CD4-positive, alpha-beta T cell treated with Interleukin-4 for 1 hour (primary cell): ENCODE measurements at places on chromosomes 1 and 21.

- no peak for DNase-seq
Observed at GRCh38 chr21:26967062-26967913, at the start of gene ADAMTS5. TSS of gene ADAMTS5 (minus strand) at chr21:26967088. CDS start at chr21:26966391, 697 bp downstream.

DNA sequence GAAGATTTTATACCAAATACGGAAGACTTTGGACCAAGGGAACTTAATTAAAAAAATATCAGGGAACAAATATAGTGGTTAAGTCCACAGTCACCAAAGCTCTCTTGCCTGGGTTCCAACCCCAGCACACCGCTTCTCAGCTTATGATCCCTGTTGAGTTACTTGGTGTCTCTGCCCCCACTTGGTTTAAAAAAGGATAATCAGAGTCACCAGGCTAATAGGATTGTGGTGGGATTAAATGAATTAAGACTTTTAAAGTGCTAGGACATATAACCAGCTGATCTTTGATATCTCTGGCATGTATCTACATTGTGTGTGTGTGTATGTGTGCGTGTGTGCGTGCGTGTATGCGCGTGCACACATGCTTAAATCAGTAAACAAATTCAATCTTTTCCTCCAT is 474.7 kb upstream of the DAB1 start:
- no peak for DNase-seq

DNA sequence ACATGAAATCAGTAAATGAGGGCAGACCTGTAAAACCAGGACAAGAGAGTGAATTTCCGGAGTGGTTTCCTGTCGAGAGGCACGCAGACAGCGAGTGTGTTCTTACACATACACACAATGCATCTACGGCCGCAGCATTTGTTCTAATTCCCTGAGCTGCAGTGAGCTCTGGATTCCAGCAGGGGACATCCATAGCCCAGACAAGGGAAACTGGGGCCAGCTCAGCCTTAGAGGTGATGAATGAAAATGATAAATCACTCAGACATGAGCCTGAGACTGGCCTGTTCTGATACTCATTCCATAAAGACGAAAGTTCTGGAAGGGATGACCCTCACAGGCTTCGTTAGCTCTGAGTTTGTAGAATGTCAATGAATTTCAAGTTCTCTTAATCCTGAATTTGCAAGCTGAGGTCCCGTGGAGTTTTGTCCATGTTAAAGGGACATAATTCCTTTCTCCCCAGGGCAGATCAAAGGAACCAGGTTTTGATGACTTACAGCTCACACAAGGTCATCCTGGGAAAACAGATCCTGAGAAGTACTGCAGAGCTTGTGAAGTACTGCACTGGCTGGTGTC is 207.9 kb upstream of the C1orf87 start:
- peak; percentile 1 for DNase-seq

DNA sequence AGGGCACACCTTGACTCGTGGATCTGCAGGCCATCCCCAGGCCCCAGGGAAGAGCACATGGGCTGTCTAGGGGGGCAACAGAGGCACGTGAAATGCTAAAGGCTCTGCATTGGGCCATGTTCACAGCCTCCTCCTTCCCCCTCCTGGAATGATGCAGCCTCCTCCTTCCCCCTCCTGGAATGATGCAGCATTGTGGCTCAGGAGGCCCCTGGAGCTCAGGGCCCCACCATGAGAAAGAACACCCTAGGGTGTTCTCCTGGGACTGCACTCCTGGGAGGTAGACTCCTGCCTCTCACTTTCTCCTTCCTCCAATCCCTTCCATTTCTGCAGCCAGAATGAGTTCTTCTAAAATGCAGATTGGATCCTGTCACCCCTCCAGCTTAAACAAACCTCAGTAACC is 1.5 kb upstream of the IGFN1 start:
- DNase-seq, result no peak

DNA sequence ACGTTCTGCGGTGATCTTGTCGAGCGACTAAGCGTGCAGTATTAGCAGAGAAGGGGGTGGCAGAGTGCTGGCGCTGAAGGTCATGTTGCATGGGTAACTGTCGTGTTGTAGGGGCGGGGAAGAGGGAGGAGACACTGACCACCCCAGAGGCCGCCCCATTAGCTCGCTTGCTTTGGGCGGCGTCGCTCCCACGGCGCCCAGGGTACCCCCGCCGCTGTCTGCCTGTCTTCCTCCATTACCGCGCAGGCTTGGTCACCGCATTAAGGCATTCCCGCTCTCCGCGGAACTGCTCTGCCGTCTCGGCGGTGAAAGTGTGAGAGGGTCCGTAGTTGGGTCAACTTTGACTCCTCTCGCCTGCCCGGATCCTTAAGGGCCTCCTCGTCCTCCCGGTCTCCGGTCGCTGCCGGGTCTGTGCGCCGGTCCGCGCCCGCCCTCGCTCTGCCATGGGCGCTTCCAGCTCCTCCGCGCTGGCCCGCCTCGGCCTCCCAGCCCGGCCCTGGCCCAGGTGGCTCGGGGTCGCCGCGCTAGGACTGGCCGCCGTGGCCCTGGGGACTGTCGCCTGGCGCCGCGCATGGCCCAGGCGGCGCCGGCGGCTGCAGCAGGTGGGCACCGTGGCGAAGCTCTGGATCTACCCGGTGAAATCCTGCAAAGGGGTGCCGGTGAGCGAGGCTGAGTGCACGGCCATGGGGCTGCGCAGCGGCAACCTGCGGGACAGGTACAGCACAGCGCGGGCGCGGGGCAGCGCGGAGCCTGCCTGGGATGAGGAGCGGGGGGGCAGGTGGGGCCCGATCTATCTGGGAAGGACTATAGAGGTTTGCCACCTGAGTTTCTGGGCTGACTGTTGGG is at the start of gene MTARC2:
TSS of gene MTARC2 (plus strand) at position 234 of the 846 bp plus-strand sequence. CDS start at position 444, 210 bp downstream.
- DNase-seq, result peak; percentile 20

- no peak for DNase-seq
Observed at GRCh38 chr1:6928106-6928885, 143.0 kb downstream of the CAMTA1 start.

DNA sequence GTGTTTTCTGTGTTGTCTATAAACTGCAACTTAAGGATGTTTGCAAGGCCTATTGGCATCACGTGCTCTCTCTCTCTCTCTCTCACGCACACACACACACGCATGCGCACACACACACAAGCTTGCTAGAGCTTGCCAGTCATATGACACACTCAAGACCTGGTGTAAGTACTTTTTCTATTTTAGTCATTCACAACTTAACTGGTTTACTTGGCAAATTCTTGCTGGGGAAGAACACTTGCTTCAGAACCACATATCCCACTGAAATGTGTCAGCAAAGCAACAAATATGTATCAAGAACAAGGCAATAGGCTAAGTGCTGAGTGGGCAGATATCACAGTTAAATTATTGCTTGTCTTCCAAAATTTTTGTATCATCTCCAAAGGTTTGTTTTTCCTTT is 107.8 kb downstream of the DISC1 start:
- no peak for DNase-seq

- DNase-seq, result no peak
Observed at GRCh38 chr1:218383681-218384080, 38.5 kb downstream of the TGFB2 start.

DNA sequence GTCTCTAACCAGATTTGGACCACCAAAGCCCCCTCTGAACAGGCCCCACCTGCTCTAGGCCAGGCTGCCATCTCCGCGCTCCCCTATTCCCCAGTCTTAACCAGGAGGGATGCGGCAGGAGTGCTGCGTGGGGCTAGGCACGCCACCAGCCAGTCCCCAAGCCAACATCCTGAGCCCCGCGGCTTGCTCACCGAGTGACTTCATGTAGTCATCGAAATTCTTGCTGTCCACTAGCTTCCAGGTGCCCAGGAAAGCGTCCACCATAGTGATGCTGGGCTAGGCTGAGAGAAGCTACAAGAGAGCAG is 173 bp downstream of the FABP3 start:
- no peak for DNase-seq

DNA sequence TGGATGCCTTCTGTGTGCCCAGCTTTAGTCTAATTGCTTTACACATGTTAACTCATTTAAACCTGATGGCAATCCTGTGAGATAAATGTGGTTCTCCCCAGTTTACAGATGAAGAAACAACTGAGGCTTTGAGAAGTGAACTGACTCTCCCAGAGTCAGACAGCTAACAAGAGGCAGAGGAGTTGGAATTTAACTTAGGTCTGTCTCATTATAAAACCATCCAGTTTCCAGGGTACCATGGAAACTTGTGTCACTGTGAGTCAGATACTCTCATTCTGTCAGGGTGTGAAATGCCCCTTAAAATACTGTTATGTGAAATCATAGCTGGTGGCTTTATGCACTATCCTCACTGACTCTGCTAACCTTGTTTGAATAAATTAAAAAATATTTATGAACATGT is 206.6 kb downstream of the PBX1 start:
- no peak for DNase-seq

DNA sequence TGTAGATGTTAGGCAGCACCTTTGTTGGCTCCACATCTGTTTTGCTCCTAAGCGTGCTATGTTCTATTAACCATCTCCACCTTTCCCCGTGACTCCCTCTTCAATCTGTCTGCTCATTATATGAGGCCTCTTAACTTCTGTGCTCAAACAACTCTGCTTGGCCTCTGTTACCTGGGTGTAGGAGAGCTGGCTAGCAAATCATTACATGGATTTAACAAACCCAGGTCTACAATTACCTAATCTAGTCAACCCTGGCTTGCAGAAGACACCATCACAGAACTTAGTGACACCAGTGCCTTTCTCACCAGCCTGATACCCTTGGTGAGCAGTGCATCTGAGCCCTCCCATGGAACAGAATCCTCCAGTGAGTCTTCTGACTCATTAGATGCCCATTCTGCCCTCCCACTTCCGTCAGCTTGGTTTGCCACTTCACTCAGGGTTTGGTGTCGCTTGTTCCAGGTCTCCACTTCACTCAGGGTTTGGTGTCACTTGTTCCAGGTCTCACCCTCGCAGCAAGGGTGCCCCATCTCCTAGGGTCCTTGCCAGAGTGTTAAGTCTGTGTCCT is 92.0 kb upstream of the KIF26B start:
- DNase-seq, result no peak

DNA sequence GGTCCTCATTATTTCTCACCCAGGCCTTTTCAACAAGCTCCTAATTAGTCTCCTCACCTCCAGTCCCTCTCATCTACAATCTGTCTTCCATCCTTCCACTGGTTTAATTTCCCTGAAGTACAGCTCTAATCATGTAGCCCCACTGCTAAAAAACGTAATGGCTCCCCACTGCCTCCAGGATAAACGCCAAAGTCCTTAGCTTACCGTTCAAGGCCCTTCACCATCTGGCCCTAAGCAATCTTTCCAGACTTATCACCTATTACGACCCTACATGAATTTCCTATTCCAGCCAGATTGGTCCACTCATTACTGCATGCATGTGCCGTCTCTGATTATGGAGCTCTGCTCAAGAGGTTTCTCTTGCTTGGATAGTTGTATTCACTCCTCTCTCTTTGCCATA is 83.1 kb upstream of the DAB1 start:
- no peak for DNase-seq

GRCh38 chr1:50967416-50968157 is 2.5 kb upstream of the CDKN2C start:
- DNase-seq, result no peak

DNA sequence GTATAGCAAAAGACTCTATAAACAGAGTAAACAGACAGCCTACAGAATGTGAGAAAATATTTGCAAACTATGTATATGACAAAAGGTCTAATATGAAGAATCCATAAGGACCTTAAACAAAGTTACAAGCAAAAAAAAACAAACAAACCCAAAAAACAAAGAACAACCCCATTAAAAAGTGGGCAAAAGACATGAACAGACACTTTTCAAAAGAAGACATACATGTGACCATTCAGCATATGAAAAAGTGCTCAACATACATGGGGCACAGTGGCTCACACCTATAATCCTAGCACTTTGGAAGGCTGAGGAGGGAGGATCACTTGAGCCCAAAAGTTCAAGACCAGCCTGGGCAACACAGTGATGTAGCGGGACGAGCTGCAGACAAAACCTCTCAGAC is 17.9 kb upstream of the OR2B11 start:
- no peak for DNase-seq

DNA sequence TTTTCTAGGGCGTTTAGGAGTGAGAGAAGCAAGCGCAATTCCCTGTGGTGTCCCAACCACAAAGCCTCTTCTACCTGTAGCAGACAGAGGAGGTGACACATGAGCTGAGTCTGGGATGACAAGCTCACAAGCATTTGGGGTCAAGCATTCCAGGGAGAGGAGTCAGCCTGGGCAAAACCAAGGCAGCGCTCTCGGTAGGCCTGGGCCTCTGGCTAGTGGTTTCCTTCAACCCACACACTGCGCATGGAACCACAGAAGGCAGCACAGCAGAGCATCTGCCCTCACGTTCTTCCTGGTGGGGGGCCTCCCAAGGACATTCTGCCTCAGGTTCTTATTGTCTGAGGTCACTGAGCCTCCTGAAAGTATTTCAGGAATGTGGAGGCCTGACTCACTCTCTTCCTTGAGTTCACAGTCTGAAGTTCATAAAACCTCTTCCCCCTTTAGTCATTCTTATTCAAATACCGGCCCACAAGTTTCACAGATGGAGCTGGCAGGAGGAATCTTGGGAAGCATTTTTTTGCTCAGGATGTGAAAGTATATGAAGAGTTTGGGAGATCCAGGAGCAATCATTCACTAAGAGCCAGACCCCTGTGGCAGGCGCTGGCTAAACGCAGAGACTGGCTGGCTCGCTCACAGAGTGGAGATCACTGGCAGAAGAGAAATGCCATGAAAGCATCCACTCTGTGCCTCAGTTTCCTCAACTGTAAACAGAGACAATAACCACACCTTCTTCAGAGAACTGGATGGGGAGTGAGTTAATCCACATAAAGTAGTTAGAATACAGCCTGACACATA is 26.8 kb downstream of the CCN1 start:
- DNase-seq, result no peak

DNA sequence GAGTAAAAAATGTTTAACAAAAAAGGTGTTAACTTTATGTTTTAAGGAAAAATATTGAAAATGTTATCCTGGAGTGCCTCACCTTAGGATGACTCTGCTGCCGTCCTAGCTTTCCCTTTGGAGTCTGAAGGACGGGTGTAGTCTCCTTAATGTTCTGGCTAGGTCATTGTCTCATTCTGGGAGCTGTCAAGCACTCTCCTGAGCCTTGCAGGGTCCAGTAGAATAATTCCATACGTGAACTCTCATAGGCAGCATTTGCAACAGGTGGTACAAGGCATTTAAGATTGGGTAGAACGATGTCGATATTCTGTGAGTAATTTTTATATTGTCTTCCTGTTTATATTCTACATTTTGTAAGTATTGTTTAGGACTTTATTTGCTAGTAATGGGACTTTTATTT is 283.6 kb upstream of the C1orf105 start:
- no peak for DNase-seq

DNA sequence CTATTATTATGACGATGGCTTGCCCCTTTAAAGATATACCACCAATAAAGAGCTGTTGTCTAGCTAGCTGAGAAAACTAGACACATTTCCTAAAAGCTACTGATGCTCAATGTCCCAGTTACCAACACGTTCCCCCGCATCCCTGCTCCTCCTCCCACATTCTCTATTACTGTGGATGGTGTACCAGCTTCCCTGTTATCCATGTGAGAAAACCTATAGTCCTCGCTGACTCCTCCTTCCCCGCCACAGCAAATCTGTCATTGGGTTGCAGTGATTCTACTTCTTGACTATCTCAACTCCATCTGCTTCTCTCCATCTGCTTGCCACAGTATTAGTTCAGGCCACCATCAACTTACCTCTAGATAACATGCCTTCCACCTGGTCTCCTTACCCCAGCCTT is 337.5 kb downstream of the KCNH1 start:
- no peak for DNase-seq
